Fibroblast of lung (primary cell): ENCODE measurements at places on chromosomes 7 and 10.

- peak; percentile 55 for DNase-seq
Observed at GRCh38 chr10:66838656-66839055, 87.2 kb upstream of the LRRTM3 start.

GRCh38 chr10:125994601-125995000, 98.2 kb downstream of the FANK1 start:
- no peak for DNase-seq

GRCh38 chr10:1280466-1281404, 224.6 kb downstream of the WDR37 start:
- no peak for DNase-seq

GRCh38 chr7:74037609-74038008, 9.6 kb downstream of the ELN start:
- no peak for DNase-seq

- no peak for DNase-seq
Observed at GRCh38 chr10:4359003-4359402, 467.0 kb upstream of the AKR1E2 start.

- DNase-seq = no peak
Observed at GRCh38 chr10:122311716-122312115, 40.6 kb downstream of the BTBD16 start.
